ENCODE measurements at places on chromosomes 6 and 20.

DNA sequence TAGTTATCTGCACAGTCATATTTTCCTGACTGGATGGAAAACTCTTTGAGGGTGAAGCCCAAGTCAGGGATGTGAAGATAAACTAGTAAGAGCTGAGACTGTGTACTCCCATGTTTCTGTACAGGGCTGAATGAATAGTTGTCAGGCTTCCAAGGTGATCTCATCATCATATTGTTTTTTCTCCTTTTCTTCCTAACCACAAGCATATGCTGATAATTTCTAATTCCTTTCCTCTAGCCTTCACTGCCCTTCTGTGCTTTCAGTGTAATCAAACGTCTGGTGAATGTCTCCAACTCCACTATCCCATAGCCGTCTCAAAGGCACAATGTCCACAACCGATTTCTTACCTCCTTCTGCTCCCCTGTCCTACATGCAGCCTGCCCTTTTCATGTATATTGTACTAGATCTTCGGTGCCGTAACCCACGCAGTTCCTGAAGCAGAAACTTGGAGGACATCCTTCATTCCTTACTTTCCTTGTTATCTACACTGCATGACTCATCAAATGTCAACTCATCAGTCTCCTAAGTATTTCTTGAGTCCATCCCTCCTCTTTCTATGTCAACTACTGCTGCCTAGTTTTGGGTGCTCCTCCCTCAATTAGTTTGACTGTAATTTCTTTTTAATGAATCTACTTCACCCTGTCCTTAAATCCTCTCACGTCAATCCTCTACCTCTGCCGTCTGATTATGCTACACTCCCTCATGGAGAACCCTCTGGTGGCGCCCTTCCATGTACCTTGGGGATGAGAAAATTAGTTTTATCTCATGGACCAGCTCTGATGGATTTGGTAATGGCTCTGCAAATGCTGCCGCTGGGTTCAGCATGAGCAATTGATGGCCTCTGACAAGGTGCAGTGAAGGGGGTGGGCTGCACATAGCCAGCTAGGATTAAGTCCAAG is 21.9 kb downstream of the NCOA7 start:
- DNase-seq = no peak

GRCh38 chr20:44079291-44079690 is 107.7 kb downstream of the JPH2 start:
- DNase-seq = no peak

DNA sequence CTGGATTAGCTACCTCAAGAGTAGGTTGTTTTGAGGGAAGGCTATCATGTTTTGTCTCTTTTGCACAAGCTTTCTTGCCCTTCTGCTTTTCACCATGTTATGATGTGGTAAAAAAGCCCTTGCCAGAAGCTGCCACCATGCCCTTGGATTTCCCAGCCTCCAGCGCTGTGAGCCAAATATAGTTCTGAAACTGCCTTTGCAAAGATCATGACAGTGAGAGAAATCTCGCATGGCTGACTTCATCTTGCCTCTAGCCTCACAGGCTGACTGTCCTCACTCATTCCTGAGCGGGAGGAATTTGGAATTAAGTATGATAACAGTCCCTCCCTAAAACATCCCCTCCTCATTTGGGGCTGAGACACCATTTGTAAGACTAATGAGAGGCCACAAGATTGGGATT is 207.7 kb downstream of the BTBD9 start:
- no peak for DNase-seq

DNA sequence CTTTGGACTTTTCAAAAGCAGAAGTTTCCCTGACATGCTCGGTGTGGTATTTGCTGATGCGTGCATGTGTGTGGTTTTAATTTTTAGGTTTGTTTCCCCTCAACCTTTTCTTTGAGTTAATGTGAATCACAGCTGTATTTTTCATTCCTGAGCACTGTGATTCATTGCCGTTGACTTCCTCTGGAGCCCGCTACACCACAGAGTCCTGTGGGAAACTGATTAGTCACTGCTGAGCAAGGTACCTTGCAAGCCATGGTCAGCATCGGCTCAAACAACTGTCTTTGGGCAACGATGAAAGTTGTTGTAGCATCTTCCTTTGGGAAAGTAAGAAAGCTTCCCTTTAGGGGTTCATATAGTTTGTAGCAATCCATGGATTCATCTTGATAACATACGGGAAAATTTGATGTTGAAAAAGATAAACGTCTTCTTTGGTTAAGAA is 57.5 kb downstream of the RIN2 start:
- DNase-seq = no peak

DNA sequence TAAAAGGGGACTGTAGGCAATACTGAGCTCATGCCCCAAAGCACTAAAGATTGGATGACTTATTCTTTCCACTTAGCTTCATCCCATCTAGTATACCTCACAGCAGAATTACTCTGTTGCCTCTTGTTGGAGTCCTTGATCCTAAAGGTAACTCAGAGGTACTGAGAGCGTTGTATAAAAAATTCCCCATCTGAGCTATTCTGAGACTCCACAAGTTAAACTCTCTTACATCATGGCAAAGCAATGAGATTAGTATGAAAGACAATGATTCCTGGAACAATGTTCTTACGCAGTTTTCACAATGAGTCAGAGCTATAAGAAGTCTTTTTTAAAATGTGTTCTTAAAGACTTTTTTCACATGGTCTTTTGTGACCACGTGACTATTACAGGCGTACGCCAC is 370.1 kb downstream of the ADGRB3 start:
- no peak for DNase-seq

- peak; percentile 98 for DNase-seq
Observed at GRCh38 chr6:4018171-4018923, 60.6 kb downstream of the FAM217A start.
